ENCODE measurements at places on chromosomes 7 and 10.
A peak's percentile ranks its signal among the peaks of the same experiment; 100 is the strongest.

DNA sequence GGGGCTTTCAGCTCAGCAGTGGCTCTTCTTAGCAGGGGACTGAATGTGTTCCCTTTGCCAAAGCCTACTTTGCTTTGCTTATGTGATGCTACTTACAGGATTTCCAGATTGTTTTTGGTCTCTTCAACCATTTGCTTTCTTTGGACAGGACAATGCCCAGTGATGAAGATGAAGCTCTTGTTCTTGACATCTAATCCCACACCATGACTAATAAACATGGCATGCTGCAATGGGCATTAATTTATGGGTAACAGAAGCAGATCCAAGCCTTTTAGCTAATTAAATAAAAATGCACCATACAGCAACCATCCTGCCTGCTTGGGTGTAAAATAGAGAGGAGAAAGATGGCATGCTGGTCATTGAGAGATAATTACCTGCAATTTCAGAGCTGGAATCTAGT is 175.5 kb upstream of the ITGB1 start:
- no peak for DNase-seq

GRCh38 chr10:112426111-112426510 is 20.6 kb downstream of the ZDHHC6 start:
- no peak for DNase-seq

DNA sequence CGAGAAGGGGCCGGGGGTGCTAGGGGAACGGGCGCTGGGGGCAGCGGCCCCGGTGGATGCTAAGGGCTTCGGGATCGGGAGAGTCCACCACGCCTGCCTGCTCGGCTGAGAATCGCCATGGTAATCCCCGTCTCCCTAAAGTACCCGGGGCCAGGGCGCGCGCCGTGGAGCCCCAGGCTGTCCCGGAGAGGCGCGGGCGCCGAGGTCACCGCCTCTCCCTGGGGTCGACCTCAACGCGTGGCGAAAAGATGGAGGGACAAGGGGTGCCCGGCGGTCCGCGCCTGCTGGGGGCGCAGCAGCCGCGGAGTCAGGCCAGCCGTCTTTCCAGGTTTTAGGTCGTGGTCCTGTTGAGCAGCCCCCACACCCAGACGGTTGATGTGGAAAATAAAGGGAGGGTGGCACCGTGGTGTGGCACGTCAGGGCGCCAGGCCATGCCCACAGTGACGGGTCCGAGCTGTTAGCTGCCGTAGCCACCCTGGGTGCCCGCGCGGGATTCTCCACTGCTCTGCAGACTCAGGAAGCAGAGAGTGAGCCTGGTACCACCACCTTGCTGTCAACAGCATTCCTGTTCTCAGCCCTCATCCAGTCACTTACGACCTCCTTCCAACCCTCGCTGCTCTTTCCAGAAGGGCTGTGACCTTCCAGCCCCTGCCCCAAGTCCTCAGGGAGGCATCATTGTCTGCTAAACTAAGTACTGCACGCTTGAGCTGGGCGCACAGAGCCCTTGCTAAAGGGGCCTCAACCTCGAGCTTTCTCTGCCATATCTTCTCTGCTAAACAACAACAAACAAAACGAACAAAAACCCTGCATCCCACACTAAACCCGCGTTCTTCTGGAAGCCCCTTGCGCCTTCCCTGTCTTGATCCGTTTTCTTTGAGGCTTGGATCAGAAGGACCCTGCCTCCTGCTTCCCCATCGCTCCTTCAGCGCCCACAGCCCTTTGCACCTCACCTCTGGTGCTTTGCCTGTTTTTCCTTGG is 666 bp downstream of the SMKR1 start:
- DNase-seq: no peak

DNA sequence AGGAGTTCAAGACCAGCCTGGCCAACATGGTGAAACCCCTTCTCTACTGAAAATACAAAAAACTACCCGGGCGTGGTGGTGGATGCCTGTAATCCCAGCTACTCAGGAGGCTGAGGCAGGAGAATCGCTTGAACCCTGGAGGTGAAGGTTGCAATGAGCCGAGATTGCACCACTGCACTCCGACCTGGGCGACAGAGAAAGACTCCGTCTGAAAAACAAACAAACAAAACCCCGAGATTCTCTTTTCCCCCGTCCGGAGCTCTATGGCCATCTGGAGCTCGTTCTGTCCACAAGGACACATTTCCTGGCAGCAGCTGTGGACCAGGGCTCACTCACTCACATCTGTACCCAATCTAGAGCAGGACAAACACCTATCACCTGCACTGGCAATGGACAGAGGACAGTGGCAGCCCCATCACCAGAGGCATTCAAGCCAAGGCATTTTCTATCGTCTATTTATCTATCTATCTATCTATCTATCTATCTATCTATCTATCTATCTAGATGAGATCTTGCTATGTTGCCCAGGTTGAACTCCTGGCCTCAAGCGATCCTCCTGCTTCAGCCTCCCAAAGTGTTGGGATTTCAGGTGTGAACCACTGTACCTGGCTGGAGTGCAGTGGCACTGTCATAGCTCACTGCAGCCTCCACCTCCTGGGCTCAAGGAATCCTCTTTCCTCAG is 167.1 kb upstream of the TNRC18 start:
- DNase-seq: no peak

- peak; percentile 13 for DNase-seq
These were observed 59.8 kb downstream of the MAPK8 start for GRCh38 chr10:48366261-48366660.

GRCh38 chr7:73452999-73453635 is 19.5 kb downstream of the FZD9 start:
- DNase-seq: no peak

DNA sequence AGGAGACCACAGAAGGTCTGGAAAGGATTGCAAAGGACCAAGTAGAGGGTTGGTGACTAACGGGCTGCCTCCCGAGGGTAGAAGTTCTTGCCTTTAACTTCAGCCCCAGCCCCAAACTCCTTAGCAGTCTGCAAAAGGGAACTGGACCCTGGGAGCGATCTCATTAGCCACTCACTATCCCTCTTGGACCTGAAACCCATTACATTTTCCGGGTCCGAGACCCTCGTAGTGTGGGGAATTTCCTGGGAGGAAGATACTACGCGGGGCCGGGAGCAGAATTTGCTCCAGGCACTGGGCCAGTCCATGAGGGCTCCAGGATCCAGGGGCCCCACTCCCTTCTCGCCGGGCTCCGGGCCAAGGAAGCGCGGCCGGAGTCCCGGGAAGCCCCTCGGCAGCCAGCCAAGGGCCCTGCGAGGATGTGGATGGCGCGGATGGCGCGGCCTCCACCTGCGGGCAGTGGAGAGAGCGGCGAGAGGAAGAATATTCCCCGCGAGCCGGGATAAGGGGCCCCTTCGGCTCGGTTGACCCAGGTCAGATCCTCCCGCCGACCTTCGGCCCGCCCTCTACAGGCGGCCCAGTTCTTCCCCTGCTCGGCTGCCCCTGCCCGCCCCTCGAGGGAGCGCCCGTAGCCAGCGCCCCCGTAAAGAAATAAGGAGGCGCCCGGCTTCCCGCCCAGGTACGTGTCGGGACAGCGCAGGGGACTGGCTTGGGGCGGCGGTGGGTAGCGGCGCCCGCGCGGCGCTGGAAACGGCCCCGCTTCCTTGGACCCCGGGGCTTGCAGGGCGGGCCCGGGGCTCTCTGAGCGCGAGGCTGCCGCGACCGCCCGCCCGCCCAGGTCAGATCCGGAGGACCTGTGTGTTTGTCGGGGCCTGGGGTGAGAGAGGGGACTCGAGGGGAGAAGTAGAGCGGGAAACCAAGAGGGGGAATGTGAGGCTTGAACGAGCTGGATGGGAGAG is at the start of gene MYO3A:
Gene MYO3A, plus strand, starts transcription at position 577 of the 956 bp plus-strand sequence. CDS start 17,882 bp downstream, outside the sequence.
- no peak for DNase-seq

DNA sequence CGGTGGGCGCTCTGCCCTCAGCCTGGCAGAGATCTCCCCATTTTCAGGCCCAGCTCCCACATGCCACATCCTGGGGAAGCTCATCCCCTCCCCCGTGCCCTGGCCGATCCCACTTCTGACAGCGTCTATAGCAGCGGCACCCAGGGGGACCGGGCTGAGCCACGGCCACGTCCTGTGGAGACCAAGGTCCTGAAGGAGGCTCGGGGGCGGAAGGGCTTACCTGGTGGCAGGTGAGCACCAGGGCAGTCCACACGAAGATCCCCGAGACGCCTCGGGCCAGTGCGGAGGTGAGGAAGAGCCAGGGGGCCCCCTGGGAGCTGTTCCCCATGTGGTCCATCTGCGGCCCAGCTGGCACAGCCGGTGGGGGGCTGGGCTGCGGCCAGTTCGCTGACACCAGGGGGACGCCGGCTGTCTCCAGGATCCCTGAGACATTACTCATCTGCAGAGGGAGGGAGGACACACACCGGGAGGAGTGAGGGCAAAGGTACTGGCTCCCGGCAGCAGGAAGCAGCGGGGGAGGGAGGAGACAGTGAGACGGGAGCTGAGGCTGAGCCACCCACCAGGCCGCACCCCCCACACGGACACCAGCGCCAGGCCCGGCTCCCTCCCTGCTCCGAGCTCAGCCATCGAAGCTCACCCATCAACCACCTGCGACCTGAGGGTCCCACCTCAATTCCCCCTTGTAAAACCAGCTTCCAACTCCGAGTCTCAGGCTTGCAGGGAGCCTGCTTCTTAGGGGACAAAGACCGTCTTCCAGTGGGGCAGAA is 776 bp downstream of the TMEM184A start:
- DNase-seq: peak; percentile 85

- DNase-seq: no peak
These were observed 1.1 kb downstream of the SNX13 start for GRCh38 chr7:17939211-17939605.

DNA sequence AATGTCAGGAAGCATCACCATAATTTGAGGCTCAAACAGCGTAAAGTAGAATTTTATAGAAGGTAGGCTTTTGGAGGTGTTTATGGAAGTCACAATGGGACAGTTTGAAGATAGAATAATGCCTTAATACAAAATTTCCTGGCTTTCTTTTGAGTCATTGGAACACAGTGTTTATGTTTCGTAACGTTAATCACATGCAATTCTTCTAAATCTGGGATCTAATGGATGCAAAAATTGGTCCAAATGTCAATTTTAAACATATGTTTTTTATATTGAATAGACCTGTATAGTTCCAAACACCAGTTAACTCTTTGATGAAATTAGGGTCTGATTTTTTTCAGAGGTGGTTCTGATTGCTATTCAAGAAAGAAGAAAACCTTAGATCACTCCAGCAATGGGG is 86.5 kb upstream of the HPS1 start:
- no peak for DNase-seq

DNA sequence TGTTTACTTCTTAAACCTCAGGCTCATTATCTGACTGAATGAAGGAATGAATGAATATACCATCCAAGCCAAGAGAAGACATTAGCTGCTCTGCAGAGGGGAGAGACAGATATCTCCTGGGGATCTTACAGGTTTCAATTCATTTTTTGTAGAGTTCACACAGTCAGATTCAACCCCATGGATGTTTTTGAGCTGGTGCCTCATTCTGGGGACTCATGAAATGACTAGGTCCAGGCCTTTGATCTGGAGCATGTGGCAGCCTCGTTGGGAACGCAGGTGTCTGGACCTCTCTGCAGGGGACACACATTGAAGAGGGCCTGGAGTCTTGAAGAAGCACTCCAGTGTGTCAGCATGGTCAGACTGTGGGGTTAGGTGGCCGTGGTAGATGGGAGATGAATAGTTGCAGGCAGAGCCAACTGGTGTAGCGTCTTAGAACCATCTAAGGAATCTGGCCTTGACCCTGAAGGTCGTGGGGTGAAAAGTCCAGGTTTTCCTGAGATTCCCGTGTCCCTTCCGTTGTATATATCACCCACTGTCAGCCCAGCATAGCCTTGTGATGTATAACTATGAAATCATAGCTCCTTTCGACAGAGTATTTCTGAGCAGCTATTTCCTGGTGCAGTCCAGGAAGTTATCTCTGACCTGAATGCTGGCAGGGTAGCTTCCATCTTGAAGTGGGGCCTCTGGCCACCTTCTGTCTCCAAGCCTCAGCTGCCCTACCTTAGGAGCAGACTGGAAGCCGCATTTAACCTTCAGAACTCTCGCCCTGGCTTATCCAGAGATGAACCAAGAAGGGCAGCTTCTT is 22.3 kb downstream of the BTBD16 start:
- DNase-seq: peak; percentile 28
